ENCODE measurements at places on chromosomes 2 and 18. TPM values are rescaled to one million over a fixed set of nuclear protein-coding genes. Genes with fewer than 3 reads are reported as not detected.

Gene DSC1
- total RNA-seq: not detected

Gene TMEM214
- 27.6 TPM for total RNA-seq

Gene PDE11A
- total RNA-seq: 0.09 TPM

Gene LRRC30
- not detected for total RNA-seq

Gene PRKD3
- total RNA-seq: 44.3 TPM

Gene ABHD1
- 0.16 TPM for total RNA-seq

Gene DNER
- total RNA-seq: 2.8 TPM

Gene DCC
- 0.52 TPM for total RNA-seq

Gene NYAP2
- total RNA-seq: not detected

Gene TRAPPC12
- total RNA-seq: 74.4 TPM

Gene LOXHD1
- not detected for total RNA-seq

Gene RASGRP3
- 0.63 TPM for total RNA-seq

Gene HJURP
- total RNA-seq: 0.26 TPM

Gene SIX3
- not detected for total RNA-seq
